Ureter (tissue), 1 donor: ENCODE measurements at places on chromosomes 2 and 18.

DNA sequence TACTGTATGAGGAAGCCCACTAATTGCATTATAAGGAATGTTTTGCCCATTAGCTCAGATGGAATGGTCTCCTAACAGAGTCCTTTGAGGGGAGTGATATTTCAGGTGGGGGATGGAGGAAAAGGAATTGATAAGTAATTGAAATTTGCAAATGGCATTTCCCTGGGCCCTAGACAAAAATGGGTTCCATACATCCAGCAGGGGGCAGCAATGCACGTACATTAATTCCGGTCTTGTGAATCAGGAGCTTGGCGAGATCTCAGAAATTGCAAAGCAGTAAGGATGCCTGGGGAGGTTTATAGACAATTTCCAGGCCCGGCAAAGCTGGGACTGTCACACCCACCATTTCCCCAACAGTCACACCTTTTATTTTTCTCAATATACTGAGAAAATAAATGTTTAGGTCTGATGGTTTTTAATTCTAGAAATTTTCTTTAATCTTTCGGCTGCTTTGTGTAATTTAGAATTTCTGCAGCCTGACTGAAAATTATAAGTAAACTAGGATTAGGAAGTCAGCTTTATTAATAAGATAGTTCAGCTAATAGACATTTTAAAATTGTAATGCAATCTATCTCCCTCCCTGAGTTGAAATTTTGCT lies 122.8 kb downstream of the LYPD1 start:
- DNase-seq: peak; percentile 73

GRCh38 chr2:233764264-233764663 lies 4.2 kb downstream of the UGT1A1 start:
- DNase-seq: no peak

DNA sequence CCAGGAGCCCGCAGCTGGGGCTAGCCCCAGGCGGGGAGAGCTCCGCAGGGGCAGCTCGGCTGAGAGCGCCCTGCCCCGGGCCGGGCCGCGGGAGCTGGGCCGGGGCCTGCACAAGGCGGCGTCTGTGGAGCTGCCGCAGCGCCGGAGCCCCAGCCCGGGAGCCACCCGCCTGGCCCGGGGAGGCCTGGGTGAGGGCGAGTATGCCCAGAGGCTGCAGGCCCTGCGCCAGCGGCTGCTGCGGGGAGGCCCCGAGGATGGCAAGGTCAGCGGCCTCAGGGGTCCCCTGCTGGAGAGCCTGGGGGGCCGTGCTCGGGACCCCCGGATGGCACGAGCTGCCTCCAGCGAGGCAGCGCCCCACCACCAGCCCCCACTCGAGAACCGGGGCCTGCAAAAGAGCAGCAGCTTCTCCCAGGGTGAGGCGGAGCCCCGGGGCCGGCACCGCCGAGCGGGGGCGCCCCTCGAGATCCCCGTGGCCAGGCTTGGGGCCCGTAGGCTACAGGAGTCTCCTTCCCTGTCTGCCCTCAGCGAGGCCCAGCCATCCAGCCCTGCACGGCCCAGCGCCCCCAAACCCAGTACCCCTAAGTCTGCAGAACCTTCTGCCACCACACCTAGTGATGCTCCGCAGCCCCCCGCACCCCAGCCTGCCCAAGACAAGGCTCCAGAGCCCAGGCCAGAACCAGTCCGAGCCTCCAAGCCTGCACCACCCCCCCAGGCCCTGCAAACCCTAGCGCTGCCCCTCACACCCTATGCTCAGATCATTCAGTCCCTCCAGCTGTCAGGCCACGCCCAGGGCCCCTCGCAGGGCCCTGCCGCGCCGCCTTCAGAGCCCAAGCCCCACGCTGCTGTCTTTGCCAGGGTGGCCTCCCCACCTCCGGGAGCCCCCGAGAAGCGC lies 15.0 kb upstream of the GMPPA start:
- DNase-seq: no peak

DNA sequence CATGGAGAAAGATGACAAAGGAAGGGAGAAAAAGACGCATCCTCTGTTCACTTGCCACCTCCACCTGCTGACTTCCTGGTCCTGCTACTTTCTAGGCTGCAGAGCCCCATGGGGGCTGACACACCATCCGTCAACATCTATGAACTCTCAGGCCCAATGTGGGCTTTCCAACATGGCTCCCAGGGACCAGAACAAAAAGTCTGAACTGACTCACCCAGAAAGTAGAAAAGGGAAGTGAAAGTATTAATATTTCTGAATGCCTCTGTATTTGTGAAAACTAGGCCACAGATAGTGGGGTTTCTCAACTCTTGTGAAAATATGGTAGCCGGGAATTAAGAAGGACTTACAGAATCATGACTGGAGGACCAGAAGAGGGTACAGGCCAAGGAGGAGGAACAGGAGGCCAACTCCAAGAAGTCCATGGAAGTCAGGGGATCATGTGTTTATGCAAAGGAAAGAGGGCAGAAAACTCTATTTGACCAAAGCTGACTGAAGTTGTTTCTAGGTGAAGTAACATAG lies 123.1 kb upstream of the CAB39 start:
- no peak for DNase-seq

- DNase-seq: peak; percentile 10
These were observed 156.6 kb downstream of the DYSF start for GRCh38 chr2:71609958-71610357.

GRCh38 chr18:77071061-77071460 lies 61.5 kb downstream of the MBP start:
- no peak for DNase-seq

DNA sequence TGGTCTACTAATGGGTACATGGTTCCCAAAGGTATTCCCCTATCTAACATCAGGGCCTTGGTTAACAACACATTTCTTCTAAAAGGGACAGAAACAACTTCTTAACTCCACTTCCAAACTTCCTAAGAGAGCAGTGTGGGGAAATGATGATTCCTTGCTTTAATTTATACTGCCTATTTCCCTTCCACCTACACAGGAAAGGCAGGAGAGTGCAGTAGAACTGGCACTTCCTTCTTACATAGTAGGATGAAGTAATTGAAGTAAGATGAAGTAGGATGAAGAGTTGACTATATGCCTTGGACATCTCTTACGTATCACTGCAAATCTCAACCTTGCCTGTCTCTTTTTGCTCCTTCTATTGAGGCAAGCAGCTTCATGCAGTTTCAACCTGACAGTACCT lies 54.7 kb downstream of the CD28 start:
- no peak for DNase-seq

DNA sequence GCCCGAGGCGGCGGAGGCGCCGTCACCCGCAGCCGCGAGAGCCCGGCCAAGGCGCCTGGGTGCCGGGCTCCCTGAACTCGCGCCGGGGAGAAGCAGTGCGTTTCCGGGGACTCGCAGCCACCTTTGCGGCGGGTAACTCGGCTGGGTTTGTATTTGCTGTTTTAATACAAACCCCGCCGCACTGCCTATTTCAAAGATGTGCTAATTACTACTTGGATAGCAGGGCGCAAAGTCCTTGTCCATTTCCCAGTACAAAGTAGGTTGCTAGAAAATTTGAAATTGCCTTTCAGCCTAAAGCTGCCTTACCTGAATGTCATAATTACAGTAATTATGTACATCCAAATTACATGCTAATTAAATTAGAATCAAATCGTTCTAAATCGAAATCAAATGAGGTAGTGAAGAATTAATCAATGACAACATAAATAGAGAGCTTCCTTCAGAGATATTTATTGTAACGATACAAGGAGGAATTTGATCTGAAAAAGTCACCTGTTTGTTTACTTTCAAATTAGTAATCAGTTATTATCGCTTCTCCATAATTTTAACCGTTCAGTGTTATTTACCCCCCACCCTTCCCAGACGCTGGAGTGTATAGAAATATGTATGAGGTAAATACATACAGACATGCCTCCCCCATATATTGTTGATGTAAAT lies 8.1 kb downstream of the SP9 start:
- no peak for DNase-seq

DNA sequence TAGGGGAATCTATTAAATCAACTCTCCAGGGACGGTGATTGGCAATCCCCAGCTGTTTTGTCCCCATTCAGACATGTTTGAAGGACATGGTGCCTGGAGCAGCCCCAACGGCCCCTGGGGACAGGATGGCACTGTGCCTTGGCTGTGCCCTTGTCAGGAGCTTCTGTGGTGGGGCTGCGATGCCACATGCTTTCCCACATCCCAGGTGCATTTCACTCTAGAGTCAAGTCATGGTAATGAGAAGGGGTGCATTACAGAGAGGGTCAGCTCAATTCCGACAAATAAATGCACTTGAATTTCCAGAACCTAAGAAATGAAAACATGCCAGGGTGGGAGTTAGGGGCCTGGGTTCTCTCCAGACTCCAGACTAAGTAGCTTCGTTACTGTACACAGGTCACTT lies 289.4 kb upstream of the PXDN start:
- DNase-seq: no peak

- no peak for DNase-seq
These were observed 117.0 kb downstream of the PKP4 start for GRCh38 chr2:158573739-158574138.

DNA sequence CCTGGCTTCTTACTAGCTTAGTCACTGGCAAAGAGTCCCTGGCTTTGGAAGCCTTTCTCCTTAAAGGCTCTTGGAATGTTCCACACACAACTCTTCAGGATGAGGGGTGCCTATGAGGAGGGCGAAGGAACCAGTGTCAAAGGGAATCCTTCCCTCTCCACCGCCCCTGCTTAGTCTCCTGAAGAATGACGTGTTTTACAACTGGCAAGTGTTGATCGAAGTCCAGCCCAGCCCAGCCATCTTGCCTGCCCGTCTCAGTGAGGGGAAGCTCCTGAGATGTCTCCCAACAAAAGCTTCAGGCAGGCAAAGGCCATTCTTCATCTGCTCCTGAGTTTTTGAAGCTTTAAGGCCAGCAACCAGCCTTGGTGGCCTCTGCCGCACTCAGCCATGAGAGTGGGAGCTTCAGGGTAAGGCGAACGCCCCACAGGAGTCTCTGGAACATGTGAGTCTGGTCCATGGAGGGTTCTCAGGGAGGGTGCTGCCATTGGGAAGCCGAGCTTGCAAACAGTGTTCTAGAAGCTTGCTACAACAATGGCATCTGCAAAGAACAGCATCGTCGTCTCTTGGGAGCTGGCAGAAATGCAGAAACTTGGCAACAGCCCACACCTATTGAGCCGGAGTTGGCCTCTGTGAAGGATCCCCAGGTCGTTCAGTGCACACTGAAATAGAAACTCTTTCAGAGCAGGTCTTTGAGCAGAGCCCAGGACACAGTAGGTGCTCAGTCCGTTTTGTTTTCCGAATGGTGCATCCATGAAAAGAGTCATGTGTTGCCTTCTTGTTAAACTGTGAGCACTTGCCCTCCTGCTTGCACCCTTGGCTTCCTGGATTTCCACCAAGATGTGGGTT lies 220.7 kb downstream of the SEPTIN10 start:
- no peak for DNase-seq

- DNase-seq: no peak
These were observed 80.7 kb upstream of the LDLRAD4 start for GRCh38 chr18:13137670-13138419.

DNA sequence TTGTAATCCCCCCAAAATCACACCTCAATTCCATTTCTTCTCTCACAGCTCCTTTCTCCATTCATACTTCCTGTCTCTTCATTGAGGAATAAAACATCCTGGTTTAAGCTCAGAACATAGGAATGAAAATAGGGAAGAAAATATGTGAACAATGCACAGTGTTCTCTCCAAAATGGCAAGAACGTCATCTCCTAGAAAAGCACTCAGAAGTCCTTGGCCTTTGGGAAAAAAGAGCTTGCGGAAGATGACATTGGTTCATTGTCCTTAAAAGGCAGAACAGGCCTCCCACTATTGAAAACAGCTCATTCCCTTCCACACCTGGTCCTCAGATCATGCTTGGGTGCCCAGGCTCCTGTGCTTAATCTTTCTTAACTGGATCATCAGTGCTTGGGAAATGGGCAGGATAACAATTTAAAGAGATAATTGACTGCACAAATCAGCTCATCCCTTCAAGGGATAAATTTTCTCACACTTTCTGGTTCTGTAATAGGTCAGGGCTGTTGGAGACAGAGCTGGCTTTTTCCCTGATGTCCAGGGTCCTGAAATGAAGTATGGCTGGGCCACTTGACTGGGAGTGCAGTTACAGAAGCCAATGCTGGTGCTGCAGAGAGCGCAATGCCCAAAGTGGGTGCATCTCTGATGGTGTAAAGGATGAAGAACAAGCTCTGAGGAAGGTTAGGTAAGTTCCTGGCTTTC lies 69.2 kb downstream of the MARCHF4 start:
- no peak for DNase-seq
